ENCODE measurements at places on chromosomes 16 and 17.
A peak's percentile ranks its signal among the peaks of the same experiment; 100 is the strongest.

- peak; percentile 73 for DNase-seq
Observed at GRCh38 chr16:88799569-88800276, 3.9 kb upstream of the CDT1 start.

DNA sequence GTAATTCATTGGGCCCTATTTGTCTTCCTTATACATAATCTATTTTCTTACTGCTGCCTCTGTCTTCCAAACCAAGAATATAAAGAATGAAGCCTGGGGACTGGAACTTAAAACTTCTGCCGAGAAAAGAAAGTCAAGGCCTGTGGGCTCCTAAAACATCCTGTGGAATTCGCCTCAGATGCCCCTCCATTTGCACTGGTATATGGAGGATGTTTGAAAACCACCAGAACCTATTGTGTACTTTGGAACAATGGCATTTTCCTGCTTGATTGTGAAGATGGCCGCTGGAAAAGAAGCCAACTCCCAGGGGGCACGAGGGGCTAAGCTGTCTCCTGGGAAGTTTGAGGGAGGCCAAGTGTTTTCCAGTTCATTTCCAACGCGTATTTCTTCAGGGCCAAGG lies 122.4 kb downstream of the WWOX start:
- no peak for DNase-seq

- DNase-seq: peak; percentile 32
Observed at GRCh38 chr16:48318630-48319029, 66.6 kb downstream of the SIAH1 start.

DNA sequence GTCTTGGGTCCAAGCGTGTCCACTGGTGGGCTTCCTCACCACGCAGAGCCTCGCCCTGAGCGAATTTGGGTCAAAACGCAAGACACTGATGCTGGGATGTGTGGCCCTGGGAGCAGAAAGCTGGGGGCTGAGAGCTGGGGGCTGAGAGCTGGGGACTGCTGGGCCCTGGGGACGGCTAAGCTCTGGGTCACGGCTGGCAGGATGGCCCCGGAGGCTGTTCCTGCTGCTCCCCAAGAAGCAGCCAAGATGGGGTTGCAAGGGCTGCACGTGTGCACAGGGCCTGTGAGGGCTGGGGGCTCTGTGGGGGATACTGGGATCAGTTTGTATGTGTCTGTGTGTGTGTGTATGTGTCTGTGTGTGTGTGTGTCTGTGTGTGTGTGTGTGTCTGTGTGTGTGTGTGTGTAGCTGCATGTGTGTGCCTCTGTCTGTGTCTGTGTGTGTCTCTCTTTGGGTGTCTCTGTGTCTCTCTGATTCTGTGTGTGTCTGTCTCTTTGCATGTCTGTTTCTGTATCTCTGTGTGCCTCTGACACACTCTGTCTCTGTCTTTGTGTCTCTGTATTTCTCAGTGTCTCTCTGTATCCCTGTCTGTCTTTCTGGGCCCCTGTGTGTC lies 38.2 kb upstream of the CIBAR2 start:
- no peak for DNase-seq

DNA sequence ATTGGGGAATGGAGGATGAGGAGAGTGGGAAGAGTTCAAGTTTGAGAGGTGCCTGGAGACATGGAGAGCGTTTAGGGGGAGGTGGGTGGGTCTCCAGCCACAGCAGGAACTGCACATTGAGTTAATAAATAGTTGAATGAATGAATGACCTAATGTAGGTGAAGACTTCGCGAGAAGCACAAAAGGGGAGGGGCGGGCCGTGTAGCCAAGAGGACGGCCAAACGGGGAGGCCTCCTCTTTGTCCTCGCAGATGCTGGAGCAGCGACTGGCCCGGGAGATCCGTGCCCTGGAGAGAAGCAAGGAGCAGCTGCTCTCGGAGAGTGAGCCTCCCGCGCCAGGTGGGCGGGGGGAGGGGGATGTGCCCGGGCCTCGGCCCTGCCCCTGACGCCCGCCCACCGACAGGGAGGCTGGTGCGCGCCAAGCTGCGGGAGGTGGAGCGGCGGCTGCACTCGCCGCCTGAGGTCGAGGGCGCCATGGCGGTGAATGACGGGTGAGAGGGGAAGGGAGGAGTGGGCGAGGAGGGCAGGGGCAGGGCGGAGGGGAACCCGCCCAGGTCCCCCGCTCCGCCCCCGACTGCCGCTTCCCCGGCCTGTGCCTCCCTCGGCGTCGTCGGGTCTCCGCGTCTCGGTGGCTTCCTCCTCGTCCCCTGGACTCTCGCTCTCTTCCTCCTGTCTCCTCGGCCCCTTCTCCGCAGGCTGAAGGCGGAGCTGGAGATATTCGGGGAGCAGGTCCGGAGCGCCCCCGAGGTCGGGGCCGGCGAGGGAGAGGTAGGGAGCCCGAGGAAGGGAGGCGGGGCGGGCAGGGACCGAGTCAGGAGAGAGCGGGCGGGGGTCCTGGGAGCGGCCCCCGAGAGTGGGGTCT lies 12.9 kb downstream of the SYCE1L start:
- peak; percentile 89 for DNase-seq

DNA sequence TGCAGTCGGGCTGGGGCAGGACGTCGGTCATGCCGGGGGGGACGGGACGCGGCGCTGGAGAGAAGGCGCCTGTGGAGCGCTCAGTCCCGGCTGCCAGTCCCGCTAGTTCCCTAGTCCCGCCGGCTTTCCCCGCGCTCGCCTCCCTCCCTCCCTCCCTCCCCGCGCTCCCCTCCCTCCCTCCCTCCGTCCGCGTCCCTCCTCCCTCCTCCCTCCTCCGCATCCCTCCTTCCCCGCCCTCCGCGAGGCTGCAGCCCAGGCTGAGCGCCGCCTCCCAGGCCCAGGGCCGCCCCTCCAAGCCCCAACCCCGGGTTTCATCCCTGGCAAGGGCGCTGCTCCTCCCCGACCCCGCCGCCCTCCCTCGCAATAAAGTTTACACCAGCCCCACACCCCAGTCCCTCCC lies 34.8 kb downstream of the TIMM22 start:
- no peak for DNase-seq

DNA sequence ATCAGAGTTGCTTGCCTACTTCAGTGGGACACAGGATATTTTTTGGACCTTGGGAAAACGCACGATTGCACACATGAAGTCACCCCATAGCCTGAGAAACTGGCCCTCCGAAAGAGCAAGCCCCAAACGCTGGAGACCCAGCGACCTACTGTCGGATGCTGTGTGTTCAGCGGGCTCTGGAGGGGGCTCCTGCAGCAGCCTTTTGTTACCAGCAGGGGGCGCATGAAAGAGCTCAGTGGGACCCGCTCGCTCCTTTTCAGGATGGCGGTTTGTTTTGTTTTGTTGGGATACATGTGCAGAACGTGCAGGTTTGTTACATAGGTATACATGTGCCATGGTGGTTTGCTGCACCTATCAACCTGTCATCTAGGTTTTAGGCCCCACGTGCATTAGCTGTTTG lies 28.4 kb downstream of the MYH3 start:
- DNase-seq: peak; percentile 11

- DNase-seq: no peak
Observed at GRCh38 chr16:10609402-10609774, 29.0 kb upstream of the EMP2 start.

GRCh38 chr17:71975331-71975801 lies 145.5 kb upstream of the SOX9 start:
- no peak for DNase-seq

- no peak for DNase-seq
Observed at GRCh38 chr17:16516594-16517051, 24.6 kb upstream of the LRRC75A start.

GRCh38 chr16:80824623-80825364 lies 20.4 kb upstream of the CDYL2 start:
- peak; percentile 67 for DNase-seq

- peak; percentile 98 for DNase-seq
Observed at GRCh38 chr16:14354561-14355351, 275.3 kb downstream of the PARN start.

DNA sequence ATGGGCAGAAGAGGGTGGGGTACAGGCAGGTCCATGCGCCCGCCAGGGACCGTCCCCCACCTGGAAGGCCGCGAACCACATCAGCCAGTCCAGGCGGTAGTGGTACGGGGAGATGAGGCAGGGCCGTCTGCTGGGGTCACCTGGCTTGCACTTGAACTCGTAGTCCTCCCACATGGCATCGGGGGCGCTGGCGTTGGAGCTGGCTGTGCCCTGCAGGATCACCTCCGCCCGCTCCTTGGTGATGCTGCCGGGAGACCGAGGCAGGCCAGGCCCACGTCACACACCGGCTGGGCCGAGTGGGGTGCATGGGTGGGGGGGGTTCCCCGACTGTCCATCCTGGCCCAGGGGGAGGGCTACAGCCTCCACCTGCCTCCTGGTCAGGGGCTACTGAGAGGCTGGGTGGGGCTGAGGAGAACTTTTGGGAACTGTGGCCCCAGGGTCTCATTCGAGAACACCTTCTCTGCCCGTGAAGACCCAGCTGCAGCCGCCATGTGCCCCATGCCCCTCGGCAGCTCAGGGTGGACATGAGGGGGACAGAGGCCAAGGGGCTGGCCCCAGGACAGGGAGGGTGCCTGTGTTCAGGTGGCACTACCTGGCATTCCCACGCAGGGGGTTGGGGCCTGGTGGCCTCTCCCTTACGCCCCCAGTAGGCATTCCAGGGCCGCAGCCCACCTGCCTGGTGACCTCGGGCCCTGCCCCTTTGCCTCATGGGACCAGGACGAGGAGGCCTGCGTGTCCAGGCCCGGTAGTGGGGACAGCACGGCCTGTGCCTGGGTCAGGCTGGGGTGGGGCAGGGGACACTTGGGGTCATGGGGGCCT lies 69.5 kb upstream of the GNG13 start:
- no peak for DNase-seq

GRCh38 chr17:51427856-51428255 lies 167.5 kb downstream of the UTP18 start:
- no peak for DNase-seq

DNA sequence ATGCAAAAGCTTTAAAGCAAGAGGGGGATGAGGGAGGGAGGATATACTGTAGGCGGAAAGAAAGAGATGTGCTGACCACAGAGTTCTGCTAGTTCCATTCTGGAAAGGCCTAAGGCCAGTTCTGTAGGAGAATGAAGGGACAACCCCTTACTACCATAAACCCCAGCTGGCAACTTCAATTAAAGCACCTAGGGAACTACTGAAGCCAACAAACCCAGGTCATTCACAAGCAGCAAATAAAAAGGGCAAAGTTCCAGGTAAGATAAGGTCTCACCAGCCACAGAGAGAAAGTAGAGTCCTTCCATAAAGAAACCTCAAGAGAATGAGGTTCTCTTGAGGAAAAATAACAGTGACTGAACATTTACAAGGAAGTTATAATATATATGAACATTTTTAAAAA lies 12.8 kb downstream of the TERF2 start:
- DNase-seq: no peak

DNA sequence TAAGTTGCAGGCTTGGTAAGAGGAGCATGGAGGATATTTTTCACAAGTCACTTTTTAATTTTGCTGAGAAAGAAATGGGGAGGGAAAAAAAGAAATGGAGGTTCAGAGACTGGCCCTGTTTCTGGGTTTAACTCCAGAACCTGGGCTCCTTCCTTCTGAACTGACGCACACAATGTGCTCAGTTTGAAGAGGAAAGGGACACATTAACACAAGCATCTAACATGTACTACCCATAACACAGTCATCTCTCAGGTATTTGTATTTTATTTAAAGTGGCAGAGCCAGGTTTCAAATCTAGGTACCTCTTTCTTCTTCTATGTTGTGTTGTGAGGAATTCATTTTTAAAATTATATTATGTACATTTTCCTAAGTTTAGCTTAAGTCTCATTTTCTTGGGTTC lies 5.3 kb upstream of the TMEM100 start:
- no peak for DNase-seq

GRCh38 chr17:49715216-49715615 lies 7.5 kb upstream of the SLC35B1 start:
- no peak for DNase-seq

DNA sequence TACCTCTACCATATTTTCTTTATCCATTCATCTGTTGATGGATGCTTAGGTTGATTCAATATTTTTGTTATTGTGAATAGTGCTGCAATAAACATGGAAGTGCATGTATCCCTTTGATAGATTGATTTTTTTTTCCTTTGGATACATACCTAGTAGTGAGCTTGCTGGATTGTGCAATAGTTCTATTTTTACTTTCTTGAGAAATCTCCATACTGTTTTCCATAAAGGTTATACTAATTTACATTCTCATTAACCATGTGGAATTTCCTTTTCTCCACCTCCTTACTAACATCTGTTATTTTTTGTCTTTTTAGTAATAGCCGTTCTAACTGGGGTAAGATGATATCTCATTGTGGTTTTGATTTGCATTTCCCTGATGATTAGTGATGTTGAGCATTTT lies 124.6 kb upstream of the TOX3 start:
- DNase-seq: no peak

- no peak for DNase-seq
Observed at GRCh38 chr17:75181110-75181509, 1.6 kb downstream of the SUMO2 start.

- no peak for DNase-seq
Observed at GRCh38 chr16:13594823-13595222, 325.1 kb upstream of the ERCC4 start.

DNA sequence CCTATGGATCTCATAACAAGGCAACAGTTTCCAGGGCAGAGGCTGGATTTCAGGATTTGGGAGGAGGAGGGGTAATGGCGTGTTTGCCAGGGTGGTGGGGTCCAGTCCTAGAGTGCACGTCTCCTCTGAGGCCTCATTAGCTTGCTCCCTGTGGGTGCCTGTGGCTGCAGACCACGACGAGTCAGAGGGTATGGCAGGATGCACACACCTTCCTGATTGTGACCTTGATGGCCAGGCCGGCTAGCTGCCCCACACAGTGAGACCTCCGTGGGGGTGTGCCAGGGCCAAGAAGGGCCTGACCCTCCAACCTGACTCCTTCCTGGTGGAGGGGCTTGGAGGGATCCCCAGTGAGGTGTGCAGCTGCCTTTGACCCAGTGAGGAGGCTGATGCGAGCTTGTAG lies 4.0 kb upstream of the SMTNL2 start:
- DNase-seq: no peak

- no peak for DNase-seq
Observed at GRCh38 chr16:79309606-79310005, 290.9 kb downstream of the MAF start.

DNA sequence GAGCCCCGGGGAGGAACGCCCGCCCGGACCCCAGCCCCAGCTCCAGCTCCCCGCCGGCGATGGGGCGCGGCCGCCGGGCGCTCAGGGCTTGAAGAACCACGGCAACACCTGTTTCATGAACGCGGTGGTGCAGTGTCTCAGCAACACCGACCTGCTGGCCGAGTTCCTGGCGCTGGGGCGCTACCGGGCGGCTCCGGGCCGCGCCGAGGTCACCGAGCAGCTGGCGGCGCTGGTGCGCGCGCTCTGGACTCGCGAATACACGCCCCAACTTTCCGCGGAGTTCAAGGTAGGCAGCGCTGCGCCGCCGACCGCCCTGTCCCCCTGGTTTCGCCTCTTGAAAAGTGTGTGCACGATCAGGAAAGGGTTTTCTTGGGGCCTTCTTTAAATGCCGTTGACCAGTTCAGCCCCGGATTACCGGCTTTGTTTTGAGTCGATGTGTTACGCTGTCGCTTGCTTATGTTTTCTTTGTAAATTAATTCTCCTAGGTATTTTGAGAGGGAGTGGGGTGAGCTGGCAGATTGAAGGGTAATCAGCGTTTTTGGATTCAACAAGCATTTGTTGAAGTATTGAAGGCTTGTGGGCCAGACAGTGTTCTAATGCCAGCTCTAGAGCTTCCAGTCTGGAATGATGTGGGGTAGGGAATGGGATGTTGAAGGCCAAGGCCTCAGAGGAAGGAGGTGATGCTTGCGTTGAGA lies 681 bp downstream of the USP43 start:
- DNase-seq: no peak

GRCh38 chr16:18788828-18789514 lies 1.2 kb downstream of the RPS15A start:
- DNase-seq: no peak

All from NAMALWA (cell line).